ENCODE measurements at places on chromosomes 7 and 10.

GRCh38 chr7:5214236-5214635, 24.2 kb downstream of the WIPI2 start:
- no peak for DNase-seq

GRCh38 chr10:51932530-51932929, 233.1 kb upstream of the CSTF2T start:
- no peak for DNase-seq

- no peak for DNase-seq
Measured at GRCh38 chr10:75062506-75063299, 48.8 kb upstream of the SAMD8 start.

- DNase-seq, result no peak
Measured at GRCh38 chr10:70169649-70170364, 507 bp downstream of the SAR1A start.

DNA sequence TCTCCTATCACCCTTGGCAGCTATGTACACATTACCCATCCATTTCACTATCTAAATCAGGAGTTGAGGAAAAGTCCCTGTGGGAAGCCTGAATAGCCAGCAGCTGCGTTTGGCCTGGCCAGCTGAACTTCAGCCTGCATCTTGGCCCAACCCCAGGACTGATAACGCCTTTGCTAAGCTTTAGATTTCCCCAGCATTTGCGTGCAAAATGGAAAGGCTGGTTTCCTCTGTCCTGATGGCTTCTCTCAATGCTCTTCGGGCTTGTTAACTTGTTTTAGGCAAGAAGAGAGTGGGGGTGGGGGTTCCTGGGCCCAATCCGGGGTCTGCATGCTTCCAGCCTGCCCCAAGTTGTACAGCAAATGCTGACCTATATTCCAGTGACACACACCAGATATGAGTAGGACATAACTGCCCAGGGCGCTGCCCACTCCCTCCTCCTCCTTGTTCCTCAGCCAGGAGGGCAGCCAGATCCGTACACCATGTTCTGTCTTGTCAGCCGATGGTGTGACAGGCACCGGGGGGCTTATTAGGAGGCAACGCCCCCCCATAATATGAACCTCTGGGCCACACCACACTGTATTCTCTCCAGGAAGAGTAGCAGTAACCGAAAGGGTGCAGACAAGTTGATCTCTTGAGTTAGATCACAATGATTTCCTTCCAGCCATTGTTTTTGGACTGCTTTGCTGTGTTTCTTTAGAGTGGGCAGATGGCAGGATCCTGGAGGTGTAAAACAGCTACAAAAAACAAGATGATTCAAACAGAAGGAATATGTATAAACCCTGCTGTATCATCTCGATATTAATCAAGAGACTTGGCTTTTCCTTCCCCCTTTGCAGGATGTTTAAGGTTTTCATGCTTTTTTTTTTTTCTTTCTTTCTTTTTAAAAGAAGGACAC, 339.0 kb downstream of the RNLS start:
- no peak for DNase-seq

- no peak for DNase-seq
Measured at GRCh38 chr10:78628976-78629375, 439.8 kb upstream of the ZMIZ1 start.

DNA sequence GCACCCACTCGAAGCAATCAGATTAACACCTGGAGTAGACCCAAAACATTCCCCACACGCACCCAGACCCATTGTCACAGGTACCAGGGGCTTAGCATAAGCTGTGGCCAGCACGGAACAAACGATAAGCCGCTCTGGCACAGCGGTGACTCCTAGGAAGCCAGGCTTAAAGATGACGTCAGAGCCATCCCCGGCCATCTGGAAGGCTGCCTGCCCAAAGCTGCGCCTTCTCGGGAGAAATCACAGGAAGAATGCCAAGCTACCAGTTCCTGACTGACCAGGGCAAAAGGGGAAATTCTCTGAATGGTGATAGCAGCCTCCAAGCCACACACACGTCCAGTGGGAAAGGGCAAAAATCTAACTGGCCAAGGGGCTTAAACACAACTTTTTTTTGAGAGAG, 13.0 kb upstream of the WIPI2 start:
- DNase-seq, result no peak

DNA sequence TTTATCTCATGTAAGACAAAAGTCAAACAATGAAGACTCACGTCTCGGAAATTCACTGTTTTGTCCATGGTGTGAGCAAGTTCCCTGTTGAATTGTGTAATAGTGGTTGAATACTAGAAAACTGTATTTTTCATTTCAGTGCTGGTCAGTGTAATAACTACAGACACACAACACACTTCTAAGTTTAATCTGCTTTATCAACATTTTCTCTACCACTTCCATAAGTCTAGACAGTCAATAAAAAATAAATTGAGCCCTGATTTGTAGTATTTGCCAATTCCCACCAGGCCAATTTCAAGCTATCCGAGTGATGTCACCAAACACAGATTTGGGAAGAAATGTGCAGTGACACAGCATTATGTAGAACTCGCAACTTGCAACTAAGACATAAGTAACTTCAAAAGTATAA, 81.9 kb downstream of the GPR141 start:
- no peak for DNase-seq

- no peak for DNase-seq
Measured at GRCh38 chr10:89129911-89130310, 77.2 kb downstream of the CH25H start.
